ENCODE measurements at places on chromosomes 5 and 9. TPM values are rescaled to one million over a fixed set of nuclear protein-coding genes. Genes with fewer than 3 reads are reported as not detected.

PLCXD3 gene
- total RNA-seq, result 0.55 TPM

ZNF608 gene
- total RNA-seq, result 57.3 TPM

TAF11L3 gene
- total RNA-seq, result not detected

- H3K4me1 ChIP-seq, result no peaks in the 10 kb centered on the region
- H3K4me3 ChIP-seq, result no peak overlapping the region
- H3K27me3 ChIP-seq, result peaks cover 23% of the 10 kb centered on the region
- no peaks in the 10 kb centered on the region for H3K36me3 ChIP-seq
- peak; percentile 18 for DNase-seq
Measured at GRCh38 chr5:176803943-176804498, 6.3 kb upstream of the UNC5A start.

GRCh38 chr5:118548761-118549720 lies 439.3 kb downstream of the DTWD2 start:
- no peak overlapping the region for H3K27ac ChIP-seq
- H3K4me1 ChIP-seq, result peaks cover 6% of the 10 kb centered on the region
- H3K36me3 ChIP-seq, result no peaks in the 10 kb centered on the region
- H3K27me3 ChIP-seq, result no peaks in the 10 kb centered on the region
- no peak overlapping the region for H3K4me3 ChIP-seq

DNA sequence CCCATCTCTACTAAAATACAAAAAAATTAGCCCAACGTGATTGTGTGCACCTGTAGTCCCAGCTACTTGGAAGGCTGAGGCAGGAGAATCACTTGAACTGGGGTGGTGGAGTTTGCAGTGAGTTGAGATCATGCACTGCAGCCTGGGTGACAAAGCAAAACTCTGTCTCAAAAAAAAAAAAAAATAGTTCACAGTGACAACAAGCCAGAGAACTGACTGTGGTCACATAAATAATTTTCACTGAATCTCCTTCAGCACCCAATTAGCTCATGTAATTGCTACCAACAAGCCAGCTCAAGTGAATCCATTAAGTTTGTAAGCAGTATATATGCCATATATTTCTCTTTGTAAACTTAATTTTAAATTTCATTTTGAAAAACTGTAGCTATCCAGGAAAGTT lies 14.5 kb upstream of the AFAP1L1 start:
- DNase-seq, result no peak
- H3K27me3 ChIP-seq, result no peaks in the 10 kb centered on the region
- H3K27ac ChIP-seq, result peak overlapping the region; percentile 68
- peaks cover 2% of the 10 kb centered on the region for H3K36me3 ChIP-seq
- H3K4me1 ChIP-seq, result peaks cover 19% of the 10 kb centered on the region

- no peaks in the 10 kb centered on the region for H3K4me1 ChIP-seq
- no peaks in the 10 kb centered on the region for H3K36me3 ChIP-seq
- H3K4me3 ChIP-seq, result no peak overlapping the region
- no peaks in the 10 kb centered on the region for H3K27me3 ChIP-seq
- no peak overlapping the region for H3K27ac ChIP-seq
Measured at GRCh38 chr5:122924203-122924602, 78.8 kb downstream of the SNX24 start.

- H3K27me3 ChIP-seq, result no peaks in the 10 kb centered on the region
- H3K4me1 ChIP-seq, result peaks cover 51% of the 10 kb centered on the region
- DNase-seq, result no peak
- peak overlapping the region; percentile 18 for H3K4me3 ChIP-seq
Measured at GRCh38 chr5:139459451-139459934, 3.0 kb downstream of the ECSCR start.
